AG20443 (cell line): ENCODE measurements at places on chromosomes 2 and 18.

DNA sequence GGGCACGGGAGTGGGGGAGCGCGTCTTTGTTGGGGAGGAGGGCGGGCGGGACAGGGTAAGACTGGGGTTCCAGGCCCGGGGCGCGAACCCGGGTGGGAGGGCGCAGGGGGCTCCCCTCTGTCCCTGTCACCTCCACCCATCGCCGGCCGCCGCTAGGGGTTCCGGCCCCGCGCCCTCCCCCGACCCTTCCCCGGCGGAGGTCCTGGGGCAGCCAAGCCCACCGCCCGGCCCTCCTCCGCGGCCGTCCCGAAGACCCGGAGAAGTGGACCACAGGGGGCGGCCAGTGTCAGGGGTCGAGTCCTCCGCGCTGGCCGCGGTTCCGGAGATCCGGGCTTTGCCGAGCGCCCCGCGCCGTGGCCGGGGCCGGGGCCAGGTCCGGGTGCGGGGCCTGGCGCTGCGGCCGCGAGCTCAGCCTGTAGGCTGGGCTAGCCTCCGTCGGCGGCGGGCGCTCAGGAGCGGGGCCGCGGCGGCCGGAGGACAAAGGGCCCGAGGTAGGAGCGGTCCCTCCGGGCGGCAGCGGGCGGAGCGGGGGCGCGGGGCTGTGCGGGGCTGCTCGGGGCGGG is 16.6 kb upstream of the E2F6 start:
- peak; percentile 40 for DNase-seq

GRCh38 chr18:79258447-79258846 is 137.3 kb upstream of the NFATC1 start:
- no peak for DNase-seq

DNA sequence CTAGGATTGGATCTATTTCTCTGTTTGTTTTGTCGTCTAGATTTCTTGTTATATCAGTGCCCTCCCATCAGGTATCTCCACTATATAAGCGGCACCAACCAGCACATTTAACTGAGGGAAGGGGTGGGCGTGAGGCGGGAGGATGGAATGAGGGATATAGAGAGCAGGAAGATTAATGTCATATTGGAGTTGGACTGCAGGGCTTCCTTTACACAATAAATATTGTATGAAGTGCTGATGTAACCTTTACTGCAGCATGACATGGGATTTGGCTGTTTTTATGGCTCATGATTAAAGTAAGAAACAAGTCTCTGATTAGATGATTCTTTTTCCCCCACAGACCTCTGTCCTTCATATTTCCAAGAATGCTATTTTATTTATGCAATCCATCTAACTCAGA is 54.8 kb downstream of the TMEM200C start:
- DNase-seq = no peak

DNA sequence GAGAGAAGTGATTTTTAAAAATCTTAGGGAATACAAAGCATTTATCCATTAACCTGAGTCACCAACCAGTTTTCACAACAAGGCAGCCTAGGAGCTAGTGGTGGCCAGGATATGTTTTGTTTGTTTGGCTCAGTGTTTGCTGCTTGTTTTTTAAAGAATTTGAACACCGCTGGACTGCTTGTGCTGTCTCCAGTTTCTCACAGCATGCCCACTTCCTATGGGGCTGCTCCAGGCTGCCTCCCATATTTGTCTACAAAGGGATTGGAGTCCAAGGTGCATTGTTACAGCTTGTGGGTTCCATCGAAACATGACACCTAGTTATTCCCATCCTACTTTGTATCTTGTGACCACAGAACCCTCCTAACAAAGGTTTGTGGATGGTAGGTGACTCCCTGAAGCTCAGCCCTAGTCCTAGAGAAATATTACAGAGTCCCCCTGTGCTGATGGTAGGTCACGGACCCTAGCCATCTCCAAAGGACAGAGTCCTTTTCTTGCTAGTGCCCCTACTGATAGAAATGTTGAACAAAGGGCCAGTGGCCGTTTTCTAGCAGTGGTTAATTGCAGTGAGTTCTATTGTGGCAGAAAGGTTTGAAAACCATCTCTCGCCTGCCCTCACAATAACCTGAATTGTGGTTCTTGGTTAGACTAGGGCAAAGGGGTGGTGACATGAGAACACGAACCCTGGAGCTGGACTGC is 23.2 kb downstream of the GPR39 start:
- peak; percentile 17 for DNase-seq

DNA sequence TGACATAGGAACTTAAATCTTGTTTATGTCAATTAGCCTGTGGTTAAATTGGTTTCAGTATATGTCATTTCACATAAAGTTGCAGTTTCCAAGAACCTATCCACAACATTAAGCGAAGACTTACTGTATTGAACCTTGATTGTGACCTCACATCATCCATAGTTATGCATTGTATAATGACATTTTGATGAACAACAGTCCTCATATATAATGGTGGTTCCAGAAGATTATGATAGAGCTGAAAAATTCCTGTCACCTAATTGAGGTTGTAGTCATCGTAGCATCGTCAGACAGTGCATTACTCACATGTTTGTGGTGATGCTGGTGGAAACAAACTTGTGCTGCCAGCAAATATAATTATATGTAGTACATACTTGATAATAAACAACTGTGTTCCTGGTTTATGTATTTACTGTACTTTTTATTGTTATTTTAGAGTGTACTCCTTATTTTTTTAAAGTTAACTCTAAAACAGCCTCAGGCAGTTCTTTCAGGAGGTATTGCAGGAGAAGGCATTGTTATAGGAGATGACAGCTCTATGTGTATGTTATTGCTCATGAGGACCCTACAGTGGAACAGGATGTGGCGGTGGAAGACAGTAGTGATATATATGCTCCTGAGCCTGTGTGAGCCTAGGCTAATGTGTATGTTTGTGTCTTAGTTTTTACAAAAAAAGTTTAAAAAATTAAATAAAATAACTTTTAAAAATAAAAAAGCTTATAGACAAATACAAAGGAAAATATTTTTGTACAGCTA is 56.6 kb downstream of the UBE2E3 start:
- DNase-seq = peak; percentile 60

GRCh38 chr2:190791976-190792575 is 88.5 kb upstream of the GLS start:
- DNase-seq = no peak

DNA sequence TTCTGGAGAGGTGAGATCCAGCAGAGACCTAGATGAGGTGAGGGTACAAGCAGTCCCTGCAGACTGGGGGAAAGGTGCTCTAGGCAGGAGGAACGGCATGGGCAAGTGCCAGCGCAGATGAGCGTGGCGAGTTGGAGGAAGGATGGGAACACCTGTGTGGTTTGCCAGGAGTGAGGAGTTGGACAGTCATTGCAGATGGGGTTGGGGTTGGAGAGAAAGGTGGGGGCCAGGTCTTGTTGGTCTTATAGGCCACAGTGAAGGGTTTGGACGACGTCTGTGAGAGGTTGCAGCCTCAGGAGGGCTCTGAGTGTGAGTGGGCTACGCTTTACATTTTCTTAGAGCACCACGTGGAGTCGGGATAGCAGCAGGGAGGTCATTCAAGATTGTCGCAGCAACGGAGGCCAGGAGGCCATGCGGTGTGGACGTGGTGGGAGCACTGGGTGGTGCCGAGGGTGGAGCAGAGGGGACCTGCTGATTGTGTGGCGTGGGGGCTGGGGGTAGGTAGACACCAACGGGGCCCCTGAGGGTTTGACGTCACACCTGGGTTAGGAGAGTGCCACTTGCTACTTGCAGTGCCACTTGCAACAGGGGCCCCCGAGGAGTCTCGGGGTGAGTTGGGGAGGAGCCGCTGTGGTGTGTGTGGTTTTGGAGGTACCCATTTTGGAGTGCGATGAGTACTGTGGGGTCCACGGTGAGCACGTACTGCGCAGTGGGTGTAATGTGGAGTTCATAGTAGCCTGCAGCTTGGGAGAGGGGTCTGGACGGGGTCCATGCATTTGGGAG is 66.2 kb downstream of the LPIN1 start:
- DNase-seq = no peak

GRCh38 chr2:385785-386184 is 97.9 kb upstream of the ALKAL2 start:
- no peak for DNase-seq

DNA sequence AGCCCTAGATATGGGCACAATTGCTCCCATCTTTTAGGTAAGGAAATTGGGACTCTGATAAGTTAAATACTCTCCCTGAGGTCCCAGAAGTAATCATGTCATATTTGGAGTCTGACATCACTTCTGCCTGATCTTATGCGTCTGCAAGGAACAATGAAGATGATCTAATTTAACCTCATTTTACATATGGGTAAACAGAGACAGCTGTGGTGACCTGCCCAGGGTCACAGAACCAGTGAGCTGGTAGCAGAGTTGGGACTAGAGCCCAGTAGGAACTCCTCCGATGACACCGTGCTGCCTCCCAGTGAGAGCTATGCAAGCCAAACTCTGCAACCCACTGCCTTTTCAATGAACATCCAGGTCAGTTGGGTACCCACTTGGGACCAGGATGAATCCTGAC is 17.8 kb downstream of the CTAGE1 start:
- no peak for DNase-seq

DNA sequence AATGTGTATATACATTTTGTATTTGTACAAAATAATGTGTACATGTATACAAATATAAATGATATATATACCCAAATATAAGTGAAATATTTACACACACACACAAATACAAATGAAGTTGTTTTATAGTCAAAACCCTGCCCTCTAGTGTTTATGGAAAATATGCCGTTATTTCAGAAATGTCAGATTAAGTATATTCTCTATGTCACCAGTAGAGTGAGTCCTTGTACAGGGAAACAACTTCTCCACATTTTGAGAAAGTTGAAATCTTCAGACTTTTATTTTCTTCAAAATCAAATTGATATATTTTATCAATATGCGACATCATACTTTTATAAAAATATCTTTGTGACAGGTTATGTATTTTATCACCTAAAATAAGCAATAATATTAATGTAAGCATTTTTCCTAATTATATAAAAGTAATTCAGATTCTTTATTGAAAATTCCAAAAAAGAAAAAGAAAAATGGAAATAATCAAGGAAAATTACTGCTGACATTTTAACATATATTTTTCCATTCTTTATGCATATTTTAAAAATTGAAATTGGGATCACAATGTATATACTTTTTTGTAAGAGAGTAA is 22.4 kb downstream of the ARL6IP6 start:
- peak; percentile 59 for DNase-seq

- no peak for DNase-seq
Measured at GRCh38 chr18:34315591-34316352, 91.1 kb upstream of the NOL4 start.

DNA sequence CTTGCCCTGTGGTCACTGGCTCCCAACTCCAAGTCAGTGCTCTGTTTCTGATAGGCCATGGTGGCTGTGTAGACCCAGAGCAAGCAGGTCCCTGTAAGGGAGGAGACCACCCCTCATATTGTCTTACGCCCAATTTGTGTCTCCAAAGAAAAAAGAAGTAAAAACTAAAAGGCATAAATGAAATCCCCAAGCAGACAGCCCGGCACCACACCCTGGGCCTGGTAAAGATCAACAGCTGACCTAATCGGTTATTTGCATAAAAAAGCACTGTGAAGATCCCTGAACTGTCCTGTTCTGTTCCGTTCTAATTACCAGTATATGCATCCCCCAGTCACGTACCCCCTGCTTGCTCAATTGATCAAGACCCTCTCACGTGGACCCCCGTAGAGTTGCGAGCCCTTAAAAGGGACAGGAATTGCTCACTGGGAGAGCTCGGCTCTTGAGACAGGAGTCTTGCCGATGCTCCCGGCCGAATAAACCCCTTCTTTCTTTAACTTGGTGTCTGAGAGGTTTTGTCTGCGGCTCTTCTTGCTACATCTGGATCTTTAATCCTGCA is 364.1 kb upstream of the HS6ST1 start:
- DNase-seq = no peak

DNA sequence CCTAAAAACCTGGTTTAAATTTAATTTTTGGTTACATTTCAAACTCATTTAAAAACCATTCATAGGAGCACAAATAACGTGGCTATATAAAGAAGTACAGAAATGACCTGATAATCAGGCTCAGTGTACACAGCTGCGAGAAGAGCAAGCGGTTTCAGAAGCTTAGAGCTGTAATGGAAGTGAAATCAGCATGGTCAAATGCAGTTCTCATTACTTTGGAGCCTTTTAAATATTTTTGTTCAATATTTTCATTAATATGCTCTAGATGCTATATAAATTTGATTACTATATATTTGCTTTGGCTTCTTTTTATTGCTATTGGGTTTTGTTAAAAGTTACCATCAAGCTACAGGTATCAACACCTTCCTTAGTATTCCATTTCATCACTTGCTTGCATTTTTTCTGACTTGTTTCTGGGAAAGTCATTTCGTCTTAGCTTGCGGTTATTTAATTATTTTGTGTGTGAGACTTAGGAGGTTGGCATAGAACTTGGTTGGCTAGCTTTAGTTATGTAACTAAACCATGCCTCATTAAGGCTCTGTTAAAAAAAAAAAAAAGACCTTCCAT is 58.7 kb downstream of the AFTPH start:
- DNase-seq = no peak

DNA sequence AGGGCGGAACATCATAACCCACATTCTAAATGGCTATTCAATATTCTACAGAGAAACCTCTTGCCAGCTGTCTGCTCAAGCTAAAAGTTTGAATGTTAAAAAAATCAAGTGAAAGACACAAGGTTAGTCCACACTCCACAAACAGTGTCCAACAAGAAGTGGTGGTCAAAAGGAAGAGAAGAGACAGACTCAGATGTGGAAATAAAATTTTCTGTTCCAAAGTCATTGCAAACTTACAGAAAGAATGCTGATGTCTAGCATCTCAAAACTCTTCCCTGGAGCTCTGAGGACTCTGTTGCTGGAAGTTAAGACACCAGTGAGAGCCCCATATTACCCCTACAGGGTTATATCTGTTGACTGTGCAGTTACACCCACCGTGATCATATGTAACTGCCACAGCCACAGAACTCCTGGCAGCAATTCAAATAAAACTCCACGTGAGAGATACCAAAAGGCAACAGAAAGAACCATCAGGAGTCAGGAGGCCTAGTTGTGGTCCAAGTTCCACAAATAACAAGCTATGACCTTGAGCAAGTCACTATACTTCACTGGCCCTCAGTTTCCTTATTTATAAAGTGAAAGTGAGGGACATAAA is 60.9 kb downstream of the AAK1 start:
- DNase-seq = no peak

DNA sequence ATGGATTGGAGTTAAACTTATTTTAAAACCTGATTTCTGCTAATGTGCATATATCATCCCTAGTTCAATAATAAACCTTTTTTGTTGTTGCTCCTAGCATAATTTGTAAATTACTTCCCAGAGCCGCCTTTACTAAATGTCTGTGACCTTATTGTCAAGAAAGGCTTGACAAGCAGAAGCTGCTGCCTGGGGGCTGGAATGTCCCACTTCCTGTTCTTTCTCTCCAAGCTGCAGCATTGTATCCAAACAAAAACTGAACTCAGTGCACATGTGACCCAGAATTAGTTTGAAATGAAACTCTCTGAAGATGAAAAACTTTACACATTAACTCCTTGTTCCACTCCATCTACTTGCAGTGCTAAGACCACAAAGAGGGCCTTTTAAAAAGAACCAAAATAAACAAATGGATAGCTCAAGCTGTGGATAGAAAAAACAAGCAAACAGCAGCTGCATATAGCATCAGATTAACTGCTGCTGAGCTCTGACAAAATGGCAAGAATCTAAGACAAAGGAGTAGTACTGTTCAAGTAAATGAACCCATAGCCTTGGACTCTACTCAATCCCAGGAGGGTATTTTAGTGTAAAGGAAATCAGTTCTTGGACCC is 99.8 kb upstream of the NEUROD1 start:
- no peak for DNase-seq

GRCh38 chr18:73545472-73545871 is 602.2 kb downstream of the FBXO15 start:
- DNase-seq = no peak
